Type B pancreatic cell (in vitro differentiated cells): ENCODE measurements at places on chromosomes 7 and 10. TPM values are rescaled to one million over a fixed set of nuclear protein-coding genes. Genes with fewer than 3 reads are reported as not detected.

Gene CYP2E1
- total RNA-seq: 0.53 and 0.62 TPM in 2 replicates

Gene NKX2-3
- total RNA-seq: not detected in 2 replicates

Gene GBX1
- total RNA-seq: 0.26 and 0.41 TPM in 2 replicates

Gene PLAC9
- total RNA-seq: 8.2 TPM in 1 of 2 replicates, not detected in the other

Gene LRRD1
- 0.19 TPM in 1 of 2 replicates, not detected in the other for total RNA-seq

Gene ZNF722
- not detected in 2 replicates for total RNA-seq

Gene CYP3A4
- total RNA-seq: 4.2 and 10.0 TPM in 2 replicates

Gene FKBP6
- not detected in 2 replicates for total RNA-seq

Gene AMZ1
- total RNA-seq: 1.2 and 5.6 TPM in 2 replicates

Gene BLNK
- 21.7 and 59.8 TPM in 2 replicates for total RNA-seq

Gene PLPP4
- 1.3 and 4.4 TPM in 2 replicates for total RNA-seq

Gene SUN3
- total RNA-seq: not detected in 2 replicates

Gene CPXM2
- total RNA-seq: 15.0 and 51.1 TPM in 2 replicates

GRCh38 chr10:52322936-52323335 lies 8.9 kb downstream of the DKK1 start:
- no peak for DNase-seq

- DNase-seq: no peak
Observed at GRCh38 chr7:74000489-74001149, 27.4 kb upstream of the ELN start.

GRCh38 chr10:77833792-77834191 lies 92.8 kb downstream of the DLG5 start:
- DNase-seq: no peak

GRCh38 chr7:141586878-141587277 lies 35.7 kb downstream of the AGK start:
- no peak for DNase-seq

DNA sequence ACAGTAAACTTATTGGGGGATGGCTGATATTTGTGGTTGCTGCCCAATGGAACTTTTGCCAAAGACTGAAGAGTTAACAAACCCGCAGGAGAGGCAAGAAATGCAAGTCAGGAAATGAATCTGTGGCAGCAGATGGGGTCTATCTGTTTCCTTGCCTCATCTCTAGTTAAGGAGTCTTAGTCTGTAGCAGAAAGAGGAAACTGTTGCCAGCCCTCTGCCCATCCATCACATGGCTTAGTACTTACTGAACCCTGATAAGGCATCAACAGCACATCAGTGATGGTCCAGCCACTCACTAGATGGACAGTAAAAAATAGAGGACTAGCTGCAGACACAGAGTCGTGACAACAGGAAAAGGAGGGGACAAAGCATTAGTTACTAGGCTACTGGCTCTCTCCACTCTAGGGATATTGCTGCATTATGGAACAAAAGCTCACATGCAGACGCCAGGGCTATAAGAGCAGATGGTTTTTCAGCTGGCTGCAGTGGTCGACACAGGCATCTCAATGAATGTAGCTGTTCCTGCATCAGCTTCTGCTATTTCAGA lies 614.7 kb downstream of the PARD3 start:
- DNase-seq: no peak

- no peak for DNase-seq
Observed at GRCh38 chr7:74013539-74014272, 14.3 kb upstream of the ELN start.

DNA sequence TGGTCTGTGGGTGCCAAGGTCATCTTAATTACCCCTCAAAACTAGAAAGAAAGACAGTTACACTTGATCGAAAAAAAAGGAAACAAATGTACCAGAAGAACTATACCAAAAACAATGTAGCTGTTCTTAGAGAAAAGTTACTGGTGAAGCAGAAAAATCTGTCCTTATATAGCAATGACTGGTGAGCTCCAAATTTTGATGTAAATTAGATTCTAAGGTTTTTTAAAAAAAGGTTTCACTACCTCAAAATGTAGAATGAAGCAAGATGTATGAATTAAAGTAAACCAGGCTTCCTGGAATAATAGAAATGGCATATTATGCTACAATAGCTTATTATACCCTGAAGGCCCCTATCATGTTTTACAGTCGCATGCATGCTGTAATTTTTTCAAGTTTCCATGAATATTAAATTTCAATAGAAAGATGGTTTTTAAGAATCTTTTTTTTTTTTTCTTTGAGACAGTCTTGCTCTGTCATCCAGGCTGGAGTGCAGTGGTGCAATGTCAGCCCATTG lies 28.4 kb upstream of the FKBP9 start:
- no peak for DNase-seq

DNA sequence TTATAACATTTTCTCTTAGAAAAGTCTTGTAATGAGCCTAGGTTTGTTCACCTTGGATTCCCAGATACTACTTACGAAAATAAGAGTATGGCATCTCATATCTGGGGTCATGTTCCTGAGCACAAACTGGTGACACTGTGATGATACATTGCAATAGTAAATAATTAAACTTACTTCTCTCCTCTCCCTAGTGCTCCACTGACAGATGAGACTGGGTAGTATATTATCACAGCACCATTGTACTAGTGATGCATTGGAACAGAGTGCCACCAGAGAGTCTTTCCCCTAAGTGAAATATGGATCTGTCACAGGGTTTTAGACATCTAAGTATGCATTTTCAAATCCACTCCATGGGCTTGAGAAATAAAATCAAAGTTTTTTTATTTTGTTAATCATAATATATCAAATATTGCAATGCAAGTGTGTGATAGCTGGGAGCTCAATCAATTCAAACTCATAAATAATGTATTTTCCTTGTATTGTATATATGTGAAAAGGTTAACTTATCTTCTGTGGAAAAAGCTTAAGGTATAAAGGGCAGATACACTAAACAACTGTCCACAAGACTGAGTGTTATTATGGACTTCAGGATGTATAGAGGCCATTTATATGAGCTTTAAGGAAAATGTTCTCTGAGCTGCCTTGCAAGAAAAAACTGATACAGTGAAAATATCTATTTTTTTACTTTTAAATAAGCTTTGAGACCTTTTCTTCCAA lies 275.5 kb downstream of the ZWINT start:
- no peak for DNase-seq

GRCh38 chr7:123622660-123623386 lies 21.2 kb downstream of the ASB15 start:
- DNase-seq: no peak

- no peak for DNase-seq
Observed at GRCh38 chr10:99660662-99661376, 1.5 kb downstream of the ENTPD7 start.

DNA sequence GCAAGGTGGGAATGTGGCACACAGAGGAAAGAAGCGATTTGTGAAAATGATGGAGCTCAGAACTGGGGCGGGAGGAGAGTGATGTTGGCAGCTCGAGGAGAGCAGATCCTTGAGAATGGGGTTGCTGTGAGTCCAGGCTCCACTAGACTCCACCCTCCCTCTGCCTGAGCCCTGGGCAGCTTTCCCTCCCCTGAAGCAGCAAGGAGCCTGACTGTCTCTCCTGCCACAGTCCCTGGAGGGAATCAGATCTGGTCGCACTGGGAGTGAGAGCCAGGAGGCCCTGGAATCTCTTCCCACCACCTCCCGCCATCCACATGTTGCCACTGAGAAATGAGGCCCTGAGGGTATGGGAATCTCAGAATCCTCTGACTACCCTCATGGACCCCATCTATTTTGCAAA lies 362.7 kb downstream of the PLXNA4 start:
- no peak for DNase-seq

DNA sequence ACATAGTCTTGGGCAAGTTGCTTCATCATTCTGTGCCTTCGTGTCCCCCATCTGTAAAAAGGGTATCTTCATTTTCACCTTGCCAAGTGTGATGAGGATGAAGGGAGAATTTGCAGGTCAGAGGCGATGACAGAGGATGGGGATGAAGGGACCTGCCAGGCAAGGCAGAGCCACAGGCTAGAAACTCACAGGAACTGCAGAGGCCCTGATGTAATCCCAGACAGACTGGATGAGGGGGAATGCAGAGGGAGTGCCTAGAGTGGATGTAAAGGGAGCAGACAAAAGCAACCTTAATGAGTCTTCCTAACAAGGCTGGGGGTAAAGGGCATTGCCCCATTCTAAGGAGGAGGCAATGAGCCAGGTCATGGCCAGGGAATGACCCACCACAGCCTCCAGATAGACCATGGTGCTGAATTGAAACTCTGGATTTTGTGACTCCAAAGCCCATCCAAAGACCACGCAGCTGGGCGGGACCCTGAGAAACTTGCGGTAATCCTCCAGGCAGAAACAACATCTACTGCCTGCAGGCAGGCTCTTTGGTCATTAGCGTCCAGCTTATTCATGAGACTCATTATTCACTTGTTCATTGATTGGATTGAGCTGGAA lies 1.9 kb downstream of the ANTXRL start:
- no peak for DNase-seq

- DNase-seq: no peak
Observed at GRCh38 chr7:137345799-137346449, 2.4 kb upstream of the PTN start.

DNA sequence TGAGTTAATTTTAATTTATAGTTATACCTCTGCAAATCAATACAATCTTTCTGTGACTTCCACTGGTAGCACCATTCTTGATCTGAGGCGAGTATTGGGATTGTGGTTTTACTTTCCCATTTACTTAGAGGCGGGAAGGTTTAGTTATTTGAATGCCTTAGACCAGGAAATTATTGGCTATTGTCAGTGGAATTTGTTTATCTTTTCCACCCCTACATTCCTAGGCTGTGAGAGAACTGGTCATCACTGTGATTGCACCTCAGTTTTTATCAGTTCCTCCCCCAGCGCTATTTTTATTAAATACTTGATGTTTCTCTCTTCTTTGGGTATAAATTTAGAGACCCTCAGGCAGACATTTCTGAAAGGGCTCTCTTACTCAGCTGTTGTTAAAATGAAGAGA lies 29.9 kb downstream of the CDK14 start:
- DNase-seq: no peak

DNA sequence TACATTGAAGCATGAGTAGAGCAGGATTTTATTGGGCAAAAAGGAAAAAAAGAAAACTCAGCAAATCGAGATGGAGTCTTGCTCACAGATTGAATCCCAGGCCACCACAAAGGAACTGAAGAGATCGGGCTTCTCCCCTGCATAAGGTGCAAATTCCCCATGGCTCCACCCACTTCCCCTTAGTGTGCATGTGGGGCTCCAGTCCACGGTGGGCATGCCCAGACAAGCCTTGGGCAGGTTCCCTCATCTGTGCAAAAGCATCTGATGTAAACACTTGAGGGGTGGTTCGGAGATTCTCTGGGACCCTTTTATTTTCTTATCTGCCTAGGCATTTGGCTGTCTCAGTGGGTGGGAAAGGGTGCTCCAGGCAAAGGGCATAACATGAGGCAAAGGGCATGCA lies 150.7 kb downstream of the CFTR start:
- no peak for DNase-seq

DNA sequence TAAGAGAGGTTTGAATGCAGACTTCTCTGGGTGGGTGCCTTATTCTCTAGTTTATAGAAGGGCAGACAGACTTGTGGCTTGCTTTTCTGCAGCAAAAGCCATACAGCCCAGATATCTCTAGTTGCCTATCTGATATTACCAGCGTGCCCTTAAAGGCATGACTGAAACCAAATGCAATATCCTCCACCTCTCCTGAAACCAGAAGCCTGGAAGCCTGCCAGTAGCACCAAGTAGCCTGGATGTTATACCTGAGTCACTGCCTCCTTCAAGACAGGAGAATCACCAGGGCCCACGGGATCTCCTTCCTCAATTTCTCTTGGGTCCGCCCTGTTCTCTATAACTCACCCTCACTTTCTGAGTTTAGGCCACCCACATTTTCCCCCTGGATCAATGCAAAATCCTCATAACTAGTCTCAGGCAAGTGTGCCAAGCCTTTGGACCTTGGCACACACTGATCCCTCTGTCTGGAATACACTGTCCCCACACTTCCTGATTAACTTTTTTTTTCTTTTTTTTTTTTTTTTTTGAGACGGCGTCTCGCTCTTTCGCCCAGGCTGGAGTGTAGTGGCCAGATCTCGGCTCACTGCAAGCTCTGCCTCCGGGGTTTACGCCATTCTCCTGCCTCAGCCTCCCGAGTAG lies 638.4 kb downstream of the GALNT17 start:
- DNase-seq: no peak

GRCh38 chr7:146002431-146003078 lies 114.0 kb upstream of the CNTNAP2 start:
- DNase-seq: no peak

DNA sequence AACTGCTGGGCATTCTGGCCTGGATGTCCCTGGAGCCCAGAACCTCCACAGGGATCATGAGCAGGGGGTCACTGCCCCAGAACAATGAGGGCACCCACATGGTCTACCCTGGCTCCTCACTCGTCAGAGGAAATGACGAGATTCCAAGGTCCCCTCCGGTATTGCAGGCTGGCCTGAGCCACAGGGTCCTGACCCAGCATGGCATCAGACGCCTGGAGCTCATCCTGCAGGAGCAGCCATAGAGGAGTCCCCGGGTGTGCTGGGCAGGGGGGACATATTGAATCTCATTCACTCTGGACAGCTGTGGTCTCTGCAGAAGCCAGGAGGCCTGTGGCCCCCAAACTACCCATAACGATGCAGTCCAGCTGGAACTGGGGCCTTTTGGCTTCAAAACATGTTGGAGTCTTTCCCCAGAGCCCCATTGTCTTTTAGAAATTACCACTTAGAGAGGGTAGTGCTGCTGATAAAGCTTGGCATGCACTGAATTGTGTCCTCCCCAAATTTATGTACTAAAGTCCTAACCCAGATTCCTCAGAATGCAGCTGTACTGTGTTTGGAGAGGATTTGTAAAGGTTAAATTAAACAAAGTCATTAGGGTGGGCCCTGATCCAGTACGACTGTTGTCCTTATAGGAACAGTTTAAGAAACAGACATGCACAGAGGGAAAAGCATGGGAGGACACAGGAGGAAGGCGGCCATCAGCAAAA lies 27.7 kb downstream of the ANXA8 start:
- peak; percentile 45 for DNase-seq

DNA sequence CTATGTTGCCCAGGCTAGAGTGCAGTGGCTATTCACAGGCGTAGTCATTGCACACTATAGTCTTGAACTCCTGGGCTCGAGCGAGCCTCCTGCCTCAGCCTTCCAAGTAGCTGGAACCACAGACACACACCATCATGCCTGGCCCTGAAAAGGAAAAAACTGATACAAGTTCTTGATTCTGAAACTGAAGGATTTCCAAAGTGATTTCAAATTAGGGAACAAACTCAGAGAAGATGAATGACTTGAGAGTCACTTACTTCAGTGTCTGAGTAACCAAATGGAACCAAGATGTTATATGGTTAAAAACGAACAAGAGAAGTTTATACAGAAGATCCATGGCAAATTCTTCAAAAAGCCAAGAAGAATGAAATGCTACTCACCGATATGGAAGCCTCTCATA lies 14.4 kb downstream of the CWF19L1 start:
- no peak for DNase-seq

GRCh38 chr7:140876519-140877248 lies 48.0 kb downstream of the BRAF start:
- DNase-seq: no peak

GRCh38 chr10:23448802-23449570 lies 10.1 kb downstream of the OTUD1 start:
- no peak for DNase-seq

GRCh38 chr10:5282137-5282536 lies 82.6 kb upstream of the UCN3 start:
- no peak for DNase-seq
